ENCODE measurements at places on chromosomes 2 and 18. TPM values are rescaled to one million over a fixed set of nuclear protein-coding genes. Genes with fewer than 3 reads are reported as not detected.

The FTCDNL1 gene
- 5.2 TPM for total RNA-seq

The EMILIN2 gene
- total RNA-seq, result 22.7 TPM

DNA sequence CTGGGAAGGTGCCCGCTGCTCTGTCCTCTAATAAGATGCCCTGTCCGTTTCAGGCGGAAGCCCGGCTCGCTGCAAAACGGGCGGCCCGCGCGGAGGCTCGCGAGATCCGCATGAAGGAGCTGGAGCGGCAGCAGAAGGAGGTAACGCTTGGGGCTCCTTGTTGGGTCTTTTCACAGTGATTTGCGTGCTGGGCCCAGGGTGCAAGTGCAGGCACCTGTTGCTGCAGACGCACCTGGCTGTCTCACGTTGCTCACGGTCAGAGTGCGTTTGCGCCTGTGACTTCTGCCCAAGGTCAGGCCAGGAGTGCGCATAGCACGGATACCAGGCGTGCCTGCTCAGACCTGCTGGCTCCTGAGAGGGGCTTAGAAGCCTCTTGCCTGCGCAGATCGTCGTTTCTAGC is 81.1 kb downstream of the LRRFIP1 start:
- DNase-seq, result no peak

GRCh38 chr2:109264595-109265328 is 135.8 kb downstream of the SH3RF3 start:
- no peak for DNase-seq

DNA sequence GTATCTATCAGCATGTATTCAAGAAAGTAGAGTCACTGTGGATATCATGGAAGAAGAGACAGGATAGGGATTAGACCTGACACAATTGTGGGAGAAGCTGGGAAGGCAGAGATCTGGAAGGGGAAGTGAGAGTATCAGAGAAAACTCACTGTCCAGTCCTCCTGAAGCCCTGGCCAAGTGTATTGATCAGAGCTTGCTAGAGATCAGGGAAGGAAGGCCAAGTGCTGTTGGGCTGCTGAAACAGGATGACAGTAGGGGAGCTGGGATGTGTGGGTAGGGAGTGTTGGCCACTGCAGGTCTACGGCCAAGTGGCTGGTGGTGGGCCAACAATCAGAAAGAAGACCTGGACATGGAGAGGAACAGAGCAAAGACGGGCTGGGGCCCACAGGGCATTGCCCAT is 26.3 kb upstream of the TTR start:
- no peak for DNase-seq

- DNase-seq, result no peak
These were observed 93.3 kb downstream of the ALPK2 start for GRCh38 chr18:58535340-58536201.

DNA sequence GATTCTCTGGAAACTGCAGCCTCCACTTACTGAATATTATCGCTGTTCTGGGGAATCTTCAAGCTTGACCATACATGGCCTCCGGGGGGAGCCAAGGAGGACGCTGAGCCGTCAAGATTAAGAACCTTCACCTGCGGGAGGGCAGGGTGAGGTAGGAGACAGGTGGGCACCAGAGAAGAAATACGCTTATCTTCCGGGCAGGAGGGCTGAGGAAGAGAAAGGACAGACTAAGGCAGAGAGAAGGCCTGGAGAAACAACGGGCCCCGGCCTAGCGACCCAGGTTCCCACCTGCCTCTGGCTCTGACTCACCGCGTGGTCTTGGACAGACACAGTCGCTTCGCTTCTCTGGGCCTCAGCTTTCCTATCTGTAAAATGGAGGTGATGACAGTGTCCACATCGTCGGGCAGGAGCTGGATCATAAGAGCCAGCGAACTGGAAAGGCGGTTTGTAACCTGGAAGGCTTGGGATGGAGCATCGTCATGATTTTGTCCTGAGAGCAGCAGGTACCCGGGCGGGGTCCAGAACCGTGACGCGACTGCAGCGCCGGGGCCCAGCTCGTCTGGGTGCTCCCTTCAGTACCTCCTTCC is 659 bp downstream of the ZNF142 start:
- DNase-seq, result peak; percentile 19

- DNase-seq, result no peak
These were observed 40.5 kb downstream of the RDH14 start for GRCh38 chr2:18519914-18520450.

DNA sequence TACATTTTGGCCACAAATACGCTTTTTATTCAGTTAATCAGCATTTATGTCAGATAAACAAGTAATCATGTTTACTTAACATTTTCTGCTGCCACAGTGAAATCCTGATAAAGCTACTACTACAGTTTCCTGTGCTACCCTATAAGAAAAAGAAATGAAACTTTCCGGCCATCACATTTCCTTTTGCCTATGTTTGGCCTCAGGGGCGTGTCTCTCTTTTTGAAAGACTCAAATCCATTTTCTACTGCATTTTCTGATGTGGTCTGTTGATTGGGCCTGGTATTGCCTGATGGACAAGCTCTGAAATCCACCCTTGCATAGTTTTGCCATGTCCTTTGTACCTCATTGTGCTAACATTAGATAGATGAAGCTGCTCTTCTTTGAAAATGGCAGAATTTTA is 152.6 kb downstream of the AGPS start:
- no peak for DNase-seq

DNA sequence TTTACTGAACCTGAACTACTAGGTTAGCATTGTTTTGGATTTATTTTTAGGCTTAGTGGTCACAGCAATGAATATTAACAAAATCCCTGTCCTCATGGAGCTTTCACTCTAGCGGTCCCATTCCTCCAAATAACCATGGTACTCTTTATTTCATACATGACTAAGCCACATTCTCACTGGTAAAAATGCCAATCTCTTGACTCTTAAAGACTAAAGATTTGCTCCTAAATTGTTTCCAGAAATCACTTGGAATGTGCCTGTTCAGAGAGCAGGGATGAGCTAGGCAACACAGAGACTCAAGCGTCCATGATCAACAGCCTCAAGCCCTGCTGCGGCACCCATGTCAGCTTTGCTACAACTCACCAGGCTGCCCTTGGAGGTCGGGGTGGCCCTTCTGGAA is 13.5 kb downstream of the LMAN1 start:
- no peak for DNase-seq

GRCh38 chr2:15647622-15648590 is 56.2 kb downstream of the DDX1 start:
- no peak for DNase-seq

GRCh38 chr2:17095340-17095739 is 422.9 kb downstream of the RAD51AP2 start:
- no peak for DNase-seq

Measured in CD8-positive, alpha-beta memory T cell (primary cell).